ENCODE measurements at places on chromosomes 1 and 21. TPM values are rescaled to one million over a fixed set of nuclear protein-coding genes. Genes with fewer than 3 reads are reported as not detected.

DNA sequence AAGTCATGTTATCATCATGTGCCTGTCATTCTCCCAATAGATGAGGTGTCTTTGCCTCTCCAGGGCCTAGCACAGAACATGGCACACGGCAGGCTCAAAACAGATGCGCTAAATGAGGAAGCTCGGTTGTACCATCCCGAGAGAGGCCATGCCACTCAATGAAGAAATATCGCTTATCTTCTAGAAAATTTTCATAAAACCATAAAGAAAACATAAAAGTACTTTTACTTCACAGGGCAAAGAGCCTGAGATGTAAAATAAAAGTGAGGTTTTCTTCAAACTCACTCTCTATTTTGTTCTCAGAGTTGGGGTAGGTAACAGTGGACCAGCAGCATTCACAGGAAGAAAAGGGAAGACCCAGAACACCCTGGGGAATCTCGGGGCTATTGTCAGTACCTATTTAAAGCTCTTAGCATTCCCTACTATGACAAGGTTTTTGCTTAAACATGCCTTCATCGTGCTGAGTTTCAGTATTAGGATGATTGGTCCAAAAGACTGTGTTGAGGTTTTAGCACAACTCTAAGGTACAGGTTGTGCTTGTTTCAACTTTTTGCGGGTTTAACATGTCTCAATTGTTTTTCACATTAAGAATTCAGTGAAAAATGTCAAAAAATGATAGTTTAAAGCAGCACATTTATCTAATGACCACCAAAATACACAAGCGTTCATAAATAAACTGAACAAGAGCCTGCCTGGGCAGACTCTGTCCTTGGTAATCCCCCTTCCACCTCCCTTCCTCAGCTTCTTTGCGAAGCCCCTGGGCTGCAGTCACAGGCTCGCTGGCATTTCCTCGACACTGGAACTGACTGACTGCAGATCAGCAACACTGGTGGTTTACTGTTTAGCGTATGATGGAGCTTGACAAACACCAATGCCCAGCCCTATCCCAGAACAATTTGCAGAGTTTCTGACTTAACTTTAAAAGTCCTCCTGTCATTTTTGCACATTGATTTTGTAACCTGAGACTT lies 55.6 kb downstream of the COQ8A start:
- DNase-seq: no peak

GRCh38 chr1:2953688-2954285 lies 67.5 kb upstream of the ACTRT2 start:
- no peak for DNase-seq

The SEMA4A gene
- 1.6 TPM for total RNA-seq

The PTGFRN gene
- 61.1 TPM for total RNA-seq

The BCL2L15 gene
- 0.37 TPM for total RNA-seq

All from myocyte (in vitro differentiated cells).